ENCODE measurements at places on chromosomes 3 and 15.

DNA sequence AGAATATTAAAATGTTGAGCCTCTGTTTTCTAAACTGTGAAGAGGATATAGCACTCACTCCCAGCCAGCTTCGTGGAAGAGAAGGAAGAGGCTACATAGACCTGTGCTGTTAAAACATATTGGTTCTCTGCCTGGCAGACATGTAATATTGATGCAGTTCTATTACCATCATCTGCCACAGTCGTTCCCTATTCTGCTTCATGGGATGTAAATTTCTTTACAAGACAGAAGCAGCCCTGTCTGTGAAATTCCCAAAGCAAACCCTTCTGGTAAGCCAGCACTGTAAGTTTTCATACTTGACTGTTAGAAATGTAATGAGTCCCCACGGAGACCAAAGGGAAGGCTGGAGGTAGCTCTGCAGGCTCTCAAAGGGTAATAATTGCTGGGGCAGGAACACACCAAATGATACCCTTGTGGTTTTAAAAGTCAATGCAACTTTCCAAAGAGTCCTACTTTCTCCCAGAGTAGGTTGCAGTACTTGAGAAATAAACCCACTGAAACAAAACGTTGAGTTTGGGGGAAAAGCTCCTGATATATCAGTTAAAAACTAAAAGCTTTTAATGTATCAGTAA, 129.9 kb upstream of the HES1 start:
- H3K36me3 ChIP-seq, result no peaks in the 10 kb centered on the region
- DNase-seq, result no peak
- H3K4me1 ChIP-seq, result peaks cover 6% of the 10 kb centered on the region
- H3K27me3 ChIP-seq, result no peaks in the 10 kb centered on the region
- H3K4me3 ChIP-seq, result no peak overlapping the region

GRCh38 chr15:43187544-43188155, 2.4 kb downstream of the CCNDBP1 start:
- DNase-seq, result no peak
- no peaks in the 10 kb centered on the region for H3K27me3 ChIP-seq
- peaks cover 2% of the 10 kb centered on the region for H3K4me1 ChIP-seq
- no peaks in the 10 kb centered on the region for H3K36me3 ChIP-seq
- no peak overlapping the region for H3K27ac ChIP-seq
- no peak overlapping the region for H3K4me3 ChIP-seq

DNA sequence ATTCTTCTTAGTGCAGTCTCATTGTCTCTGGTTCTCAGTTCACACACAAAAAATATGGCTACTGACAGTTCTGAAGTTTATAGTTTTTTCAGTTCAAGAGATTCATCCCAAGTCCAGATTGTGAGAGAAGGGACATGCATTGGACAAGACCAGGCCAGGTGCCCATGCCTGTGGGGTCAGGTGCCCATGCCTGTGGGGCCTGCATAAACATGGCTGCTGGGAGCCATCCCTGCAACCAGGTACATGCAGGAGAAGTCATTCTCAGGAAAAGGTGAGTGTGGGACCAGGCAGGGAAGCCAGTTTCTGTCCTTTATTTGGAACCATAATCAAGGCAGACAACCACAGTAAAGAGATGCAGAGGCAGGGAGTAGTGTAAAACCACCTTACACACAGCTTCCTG, 6.3 kb upstream of the TM4SF1 start:
- no peaks in the 10 kb centered on the region for H3K36me3 ChIP-seq
- DNase-seq, result no peak
- no peaks in the 10 kb centered on the region for H3K27me3 ChIP-seq
- H3K4me1 ChIP-seq, result no peaks in the 10 kb centered on the region

DNA sequence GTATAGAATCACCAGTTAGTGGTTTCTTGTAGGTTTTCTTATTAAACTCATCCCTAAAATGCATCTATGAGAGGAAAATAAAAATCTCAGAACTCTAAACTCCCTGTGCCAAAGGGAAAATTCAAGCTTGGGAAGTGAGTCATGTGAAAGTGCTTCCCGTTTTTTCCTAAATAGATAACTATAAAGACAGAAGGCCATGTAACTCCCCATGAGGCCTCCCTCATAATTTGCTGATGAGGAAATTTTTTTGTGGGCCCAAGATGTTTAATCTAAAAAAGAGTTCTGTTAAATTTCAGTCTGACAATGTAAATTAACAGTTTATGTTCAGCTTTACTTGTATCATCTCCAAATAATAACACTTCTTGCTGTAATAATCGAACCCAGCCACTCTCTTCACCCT, 1273.9 kb downstream of the OTOL1 start:
- H3K4me3 ChIP-seq, result no peak overlapping the region
- no peak for DNase-seq
- H3K4me1 ChIP-seq, result no peaks in the 10 kb centered on the region
- H3K36me3 ChIP-seq, result no peaks in the 10 kb centered on the region
- H3K27me3 ChIP-seq, result no peaks in the 10 kb centered on the region
- H3K27ac ChIP-seq, result no peak overlapping the region

DNA sequence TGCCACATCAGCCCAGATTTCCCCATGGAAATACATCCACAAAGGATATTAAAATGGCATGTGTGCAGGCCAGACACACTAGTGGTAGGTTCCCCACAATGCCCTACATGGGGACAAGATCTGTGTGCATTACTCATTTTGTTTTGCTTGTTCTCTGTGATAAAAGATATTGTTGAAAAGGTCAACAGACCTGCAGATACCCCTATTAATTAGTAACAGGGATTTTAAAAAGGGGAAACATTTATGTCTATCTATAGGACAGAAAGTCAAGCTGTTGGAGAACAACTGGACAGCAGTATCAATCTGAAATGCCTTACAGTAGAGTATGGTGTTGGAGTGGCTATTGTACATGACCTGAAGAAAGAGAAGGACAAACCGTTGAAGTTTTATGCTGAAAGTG, 596.0 kb upstream of the GRM7 start:
- no peak overlapping the region for H3K27ac ChIP-seq
- H3K36me3 ChIP-seq, result no peaks in the 10 kb centered on the region
- H3K4me1 ChIP-seq, result no peaks in the 10 kb centered on the region
- H3K27me3 ChIP-seq, result no peaks in the 10 kb centered on the region
- no peak overlapping the region for H3K4me3 ChIP-seq

- no peaks in the 10 kb centered on the region for H3K4me1 ChIP-seq
- H3K27me3 ChIP-seq, result no peaks in the 10 kb centered on the region
- H3K36me3 ChIP-seq, result no peaks in the 10 kb centered on the region
- H3K27ac ChIP-seq, result no peak overlapping the region
- DNase-seq, result no peak
- H3K4me3 ChIP-seq, result no peak overlapping the region
Measured at GRCh38 chr3:72536206-72536877, 311.9 kb downstream of the SHQ1 start.

GRCh38 chr3:190167936-190168680, 47.4 kb upstream of the P3H2 start:
- no peak for DNase-seq
- no peak overlapping the region for H3K4me3 ChIP-seq
- no peak overlapping the region for H3K27ac ChIP-seq

GRCh38 chr3:43862992-43863805, 172.5 kb downstream of the ABHD5 start:
- DNase-seq, result no peak
- no peak overlapping the region for H3K4me3 ChIP-seq
- no peaks in the 10 kb centered on the region for H3K27me3 ChIP-seq
- no peaks in the 10 kb centered on the region for H3K36me3 ChIP-seq
- H3K4me1 ChIP-seq, result no peaks in the 10 kb centered on the region
- H3K27ac ChIP-seq, result no peak overlapping the region

DNA sequence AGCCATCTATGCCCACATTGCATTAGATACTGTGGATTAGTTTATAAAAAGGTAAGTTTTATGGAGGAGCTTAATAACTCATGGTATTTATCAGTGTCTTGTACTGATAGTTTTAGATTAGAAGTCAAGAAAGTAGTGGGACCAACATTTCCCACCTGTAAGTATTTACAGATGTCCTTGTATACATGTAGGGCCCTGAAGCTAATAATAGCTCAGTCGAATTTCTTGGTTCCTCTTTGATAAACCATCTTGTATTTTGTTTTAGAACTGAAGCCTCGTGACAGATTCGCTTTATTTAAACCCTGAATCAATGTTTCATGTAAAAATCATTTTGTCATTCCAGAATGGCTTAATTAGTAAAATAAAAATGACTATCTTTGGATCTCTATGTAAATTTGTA, 73.4 kb downstream of the CRYBG3 start:
- H3K27ac ChIP-seq, result no peak overlapping the region
- no peak for DNase-seq
- H3K36me3 ChIP-seq, result no peaks in the 10 kb centered on the region

GRCh38 chr3:72582211-72582878, 265.9 kb downstream of the SHQ1 start:
- H3K27me3 ChIP-seq, result no peaks in the 10 kb centered on the region
- no peaks in the 10 kb centered on the region for H3K4me1 ChIP-seq
- no peak overlapping the region for H3K4me3 ChIP-seq
- no peaks in the 10 kb centered on the region for H3K36me3 ChIP-seq

DNA sequence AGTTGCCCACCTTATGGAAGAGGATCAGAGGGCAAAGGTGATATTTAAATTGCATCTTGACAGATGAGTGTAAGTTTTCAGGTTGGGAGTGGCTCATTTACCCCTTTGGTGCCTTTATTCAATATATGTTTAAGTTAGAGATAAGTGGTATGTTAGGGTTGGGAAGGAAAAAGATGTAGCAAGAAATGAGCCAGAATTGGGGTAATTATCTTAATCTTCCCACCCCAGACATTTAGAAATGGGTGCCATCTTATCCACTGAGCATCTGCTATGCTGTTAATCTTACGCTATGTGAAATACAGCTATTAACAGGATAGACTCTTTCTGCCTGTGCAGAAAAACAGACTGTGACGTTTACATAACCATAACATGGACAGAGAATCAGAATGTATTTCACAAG, 6.3 kb downstream of the CMTM7 start:
- no peaks in the 10 kb centered on the region for H3K36me3 ChIP-seq
- no peak for DNase-seq
- no peaks in the 10 kb centered on the region for H3K27me3 ChIP-seq
- peaks cover 14% of the 10 kb centered on the region for H3K4me1 ChIP-seq
- H3K27ac ChIP-seq, result peak overlapping the region; percentile 91

DNA sequence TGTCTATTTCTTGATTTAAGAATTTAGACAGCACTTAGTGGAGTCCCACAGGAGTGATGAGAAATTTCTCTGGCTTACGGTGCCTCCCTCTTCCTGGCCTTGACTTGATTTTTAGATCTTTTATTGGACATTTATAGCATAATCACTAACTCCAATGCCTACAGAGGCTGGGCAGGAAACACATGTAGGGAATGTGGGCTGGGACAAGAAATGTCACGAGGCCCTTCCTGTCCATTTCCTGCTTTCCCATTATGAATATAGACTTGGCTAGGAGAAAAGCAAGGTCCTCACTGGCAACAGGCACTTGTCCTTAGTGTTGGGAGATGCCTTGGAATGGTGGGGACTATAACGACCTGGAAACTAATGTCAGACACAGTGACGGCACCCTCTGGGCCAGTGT, 100.3 kb downstream of the MYLK start:
- no peaks in the 10 kb centered on the region for H3K4me1 ChIP-seq
- H3K27me3 ChIP-seq, result no peaks in the 10 kb centered on the region
- no peak overlapping the region for H3K4me3 ChIP-seq
- H3K36me3 ChIP-seq, result no peaks in the 10 kb centered on the region

DNA sequence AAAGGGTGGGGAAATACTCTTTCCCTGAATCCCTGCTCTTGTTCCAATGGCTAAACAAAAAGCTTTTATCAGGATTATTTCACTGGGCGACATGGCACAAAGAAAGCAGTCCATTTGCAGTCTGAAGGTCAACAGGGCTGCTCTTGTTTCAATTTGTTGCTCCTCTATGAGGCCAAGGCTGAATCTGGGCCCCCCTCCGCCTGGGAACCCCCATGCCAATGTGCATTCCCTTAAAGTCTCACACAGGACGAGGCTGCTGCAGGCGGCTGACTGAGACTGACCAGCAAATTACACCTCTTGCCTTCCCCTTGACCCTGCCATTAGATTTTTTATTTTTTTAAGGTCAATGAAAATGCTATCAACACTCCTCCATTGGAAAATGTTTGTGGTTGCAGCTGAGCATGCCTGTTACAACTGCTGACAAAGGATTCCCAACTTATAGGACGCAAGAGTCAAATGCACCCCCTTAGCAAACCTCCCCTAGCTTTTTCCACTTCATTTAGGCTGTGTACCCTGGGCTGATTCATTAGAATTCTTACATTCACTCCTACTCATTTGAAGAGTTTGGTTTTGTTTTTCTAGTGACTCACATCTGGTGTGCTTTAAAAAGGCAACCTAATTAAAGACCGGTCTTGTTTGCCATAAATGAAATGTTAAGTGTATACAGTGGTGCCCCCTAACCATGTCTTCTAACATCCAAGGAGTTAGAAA, 60.8 kb upstream of the ARHGEF3 start:
- DNase-seq, result no peak
- no peaks in the 10 kb centered on the region for H3K36me3 ChIP-seq
- no peaks in the 10 kb centered on the region for H3K27me3 ChIP-seq

GRCh38 chr15:60993008-60993407, 236.1 kb downstream of the RORA start:
- no peaks in the 10 kb centered on the region for H3K4me1 ChIP-seq
- H3K27ac ChIP-seq, result no peak overlapping the region
- no peak for DNase-seq
- no peaks in the 10 kb centered on the region for H3K36me3 ChIP-seq
- no peak overlapping the region for H3K4me3 ChIP-seq
